ENCODE measurements at places on chromosomes 11 and 22. TPM values are rescaled to one million over a fixed set of nuclear protein-coding genes. Genes with fewer than 3 reads are reported as not detected.

- no peak for DNase-seq
- no peaks in the 10 kb centered on the region for H3K36me3 ChIP-seq
- H3K4me3 ChIP-seq = no peak overlapping the region
- H3K27ac ChIP-seq = peak overlapping the region; percentile 83
These were observed 34.2 kb downstream of the MRGPRD start for GRCh38 chr11:68946416-68947090.

GRCh38 chr11:72613977-72614376, 60.2 kb downstream of the PDE2A start:
- no peak overlapping the region for H3K4me3 ChIP-seq
- H3K27me3 ChIP-seq = peaks cover 74% of the 10 kb centered on the region
- peaks cover 13% of the 10 kb centered on the region for H3K4me1 ChIP-seq
- no peak overlapping the region for H3K27ac ChIP-seq

GRCh38 chr11:84212468-84213390, 926.6 kb upstream of the CCDC90B start:
- no peak overlapping the region for H3K4me3 ChIP-seq
- no peaks in the 10 kb centered on the region for H3K36me3 ChIP-seq
- H3K4me1 ChIP-seq = peaks cover 17% of the 10 kb centered on the region
- no peaks in the 10 kb centered on the region for H3K27me3 ChIP-seq
- no peak overlapping the region for H3K27ac ChIP-seq

- no peak overlapping the region for H3K27ac ChIP-seq
- H3K4me1 ChIP-seq = peaks cover 5% of the 10 kb centered on the region
- H3K4me3 ChIP-seq = no peak overlapping the region
- DNase-seq = no peak
These were observed 40.6 kb upstream of the TNRC6B start for GRCh38 chr22:40137132-40137531.

The HBB gene
- total RNA-seq = not detected

All from mesothelial cell of epicardium (in vitro differentiated cells).